Esophagus squamous epithelium (tissue), 5 donors: ENCODE measurements at places on chromosomes 7 and 10. TPM values are rescaled to one million over a fixed set of nuclear protein-coding genes. Genes with fewer than 3 reads are reported as not detected.

DNA sequence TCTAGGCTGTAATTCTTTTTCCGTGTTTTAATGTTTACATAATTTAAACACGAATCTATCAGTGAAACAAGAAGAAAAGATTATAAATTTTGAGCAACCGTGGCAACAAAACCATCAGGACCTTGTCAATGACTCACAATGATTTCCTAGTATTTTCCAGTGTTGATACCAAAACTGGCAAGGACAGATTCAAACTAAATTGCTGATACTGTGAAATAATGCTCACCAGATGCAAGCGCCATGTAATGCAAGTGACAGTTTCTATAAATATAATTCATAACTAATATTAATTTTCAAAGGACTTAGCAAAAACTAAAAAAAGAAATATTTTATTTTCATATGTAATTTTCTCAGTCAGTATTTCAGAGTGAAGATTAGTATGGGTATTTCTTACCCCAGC is 203.6 kb downstream of the LRRN3 start:
- H3K36me3 ChIP-seq = no peaks in the 10 kb centered on the region
- H3K4me3 ChIP-seq = no peak overlapping the region
- H3K27ac ChIP-seq = no peak overlapping the region
- DNase-seq = no peak
- H3K4me1 ChIP-seq = peaks cover 7% of the 10 kb centered on the region
- H3K27me3 ChIP-seq = no peaks in the 10 kb centered on the region

ARMC10 gene
- total RNA-seq = 21.0 TPM

DENND11 gene
- total RNA-seq = 14.4 TPM

HTR7 gene
- total RNA-seq = 2.7 TPM

NKX1-2 gene
- total RNA-seq = 0.59 TPM

DNA sequence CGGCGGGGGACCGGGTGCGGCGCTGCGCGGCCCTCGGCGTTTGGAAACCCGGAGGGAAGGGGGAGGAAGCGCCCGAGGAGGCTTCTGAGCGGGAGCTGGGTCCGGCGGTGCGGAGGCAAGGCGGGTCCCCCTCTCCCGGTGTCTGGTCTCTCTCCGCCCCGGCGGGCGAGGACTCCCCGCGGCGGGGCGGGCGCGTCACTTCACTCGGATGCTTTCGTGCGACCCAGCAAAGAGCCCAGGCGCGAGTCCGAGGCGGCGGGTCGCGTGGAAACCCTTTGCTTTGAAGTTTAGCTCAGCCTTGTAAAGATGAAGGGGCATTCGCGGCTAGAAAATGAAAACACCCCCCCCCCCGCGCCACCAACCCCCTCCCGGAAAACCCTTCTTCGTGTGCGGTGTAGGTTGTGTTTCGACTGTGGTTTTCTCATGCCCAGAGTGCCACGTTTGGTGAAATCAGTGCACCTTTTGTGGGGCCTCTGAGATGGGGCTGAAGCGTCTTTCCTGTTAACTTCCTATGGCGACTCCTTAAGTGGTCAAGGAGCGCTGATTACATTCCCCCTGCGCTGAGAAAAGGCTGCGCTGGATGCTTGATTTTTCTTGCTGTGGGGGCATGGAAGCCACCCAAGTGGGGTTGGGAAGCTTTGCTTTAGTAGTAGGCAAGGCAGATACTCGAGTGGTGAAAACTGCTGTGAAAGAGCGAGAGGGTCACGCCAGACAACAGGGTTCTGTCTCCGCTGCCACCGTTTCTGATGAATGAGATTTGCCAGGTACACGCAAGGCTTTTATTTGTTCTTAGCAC is 876 bp downstream of the GNAI1 start:
- H3K4me3 ChIP-seq = peak overlapping the region; percentile 92
- peaks cover 29% of the 10 kb centered on the region for H3K4me1 ChIP-seq
- no peaks in the 10 kb centered on the region for H3K36me3 ChIP-seq
- H3K27ac ChIP-seq = peak overlapping the region; percentile 93
